Progenitor cell of endocrine pancreas (in vitro differentiated cells): ENCODE measurements at places on chromosomes 12 and 14. TPM values are rescaled to one million over a fixed set of nuclear protein-coding genes. Genes with fewer than 3 reads are reported as not detected.

DNA sequence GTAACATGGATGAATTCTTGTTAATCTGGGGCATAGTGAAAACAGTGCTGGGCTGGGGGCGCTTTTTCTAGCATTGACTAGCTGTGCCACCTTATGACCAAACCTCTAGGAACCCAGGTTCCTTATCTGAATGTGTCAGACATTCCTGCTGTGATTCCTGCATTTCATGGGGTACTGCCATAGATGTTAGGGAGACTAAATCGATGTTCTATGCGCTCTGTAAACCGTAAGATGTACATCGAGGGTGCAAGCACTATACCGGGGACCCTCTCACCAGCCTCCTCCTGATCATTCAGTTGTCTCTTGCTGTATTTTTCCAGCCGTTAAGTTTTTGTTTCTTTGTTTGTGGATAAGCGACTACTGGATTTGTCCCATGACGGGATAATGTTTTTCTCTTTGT is 170.9 kb upstream of the PARP11 start:
- no peaks in the 10 kb centered on the region for H3K36me3 ChIP-seq
- no peak overlapping the region for H3K4me3 ChIP-seq
- no peaks in the 10 kb centered on the region for H3K4me1 ChIP-seq
- no peak for DNase-seq
- H3K27me3 ChIP-seq, result peaks cover 42% of the 10 kb centered on the region

DNA sequence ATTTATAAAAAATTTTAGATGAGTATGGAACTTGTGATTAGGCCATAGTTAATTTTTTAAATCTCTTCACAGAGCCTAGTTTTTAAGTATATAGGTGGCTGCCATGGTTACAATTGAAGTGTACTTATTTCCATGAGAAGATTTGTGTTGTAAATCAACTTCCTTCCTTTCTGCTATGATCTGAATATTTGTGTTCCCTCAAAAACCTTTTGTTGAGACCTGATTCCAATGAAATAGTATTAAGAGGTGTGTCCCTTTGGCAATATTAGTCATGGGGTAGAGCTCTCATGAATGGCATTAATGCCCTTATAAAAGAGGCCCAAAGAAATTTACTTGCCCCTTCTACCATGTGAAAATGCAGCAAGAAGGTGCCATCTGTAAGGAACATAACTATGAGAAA is 28.8 kb downstream of the ETNK1 start:
- H3K4me1 ChIP-seq, result peaks cover 20% of the 10 kb centered on the region
- DNase-seq, result no peak
- no peak overlapping the region for H3K4me3 ChIP-seq
- H3K36me3 ChIP-seq, result peaks cover 44% of the 10 kb centered on the region

- no peaks in the 10 kb centered on the region for H3K27me3 ChIP-seq
- DNase-seq, result no peak
- H3K36me3 ChIP-seq, result no peaks in the 10 kb centered on the region
- no peak overlapping the region for H3K4me3 ChIP-seq
Observed at GRCh38 chr14:23513818-23514643, 37.5 kb downstream of the ZFHX2 start.

GRCh38 chr14:26332966-26333365 is 264.9 kb downstream of the NOVA1 start:
- no peaks in the 10 kb centered on the region for H3K36me3 ChIP-seq
- DNase-seq, result no peak
- no peaks in the 10 kb centered on the region for H3K27me3 ChIP-seq
- H3K4me1 ChIP-seq, result peaks cover 12% of the 10 kb centered on the region
- H3K27ac ChIP-seq, result no peak overlapping the region

Gene PZP
- total RNA-seq, result 0.24 and 0.29 TPM in 2 replicates
